GF-D8 (cell line): ENCODE measurements at places on chromosomes 1 and 21.

DNA sequence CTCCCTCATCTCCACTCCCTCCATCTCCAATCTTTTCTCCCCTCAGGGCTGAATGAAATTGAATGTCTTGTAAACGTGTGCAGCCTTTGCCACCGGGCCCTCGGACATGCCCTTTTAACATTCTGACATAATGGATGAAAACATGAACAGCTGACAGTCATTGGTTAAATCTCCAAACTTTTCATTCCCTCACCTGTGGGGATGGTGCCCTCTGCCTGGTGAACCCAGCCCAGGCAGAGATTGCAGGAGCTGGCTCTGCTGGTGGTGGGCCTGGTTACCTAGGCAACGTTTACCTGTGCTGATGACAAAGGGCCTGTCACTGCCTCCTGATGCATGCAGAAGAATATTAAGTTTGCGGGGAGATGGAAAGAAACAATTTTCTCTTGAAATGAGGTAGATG, 21.3 kb downstream of the ST6GALNAC3 start:
- no peak for DNase-seq

GRCh38 chr1:31580513-31580870, 4.2 kb downstream of the TINAGL1 start:
- no peak for DNase-seq

GRCh38 chr1:85692730-85693314, 15.4 kb downstream of the ZNHIT6 start:
- no peak for DNase-seq

GRCh38 chr1:223245411-223245810, 102.4 kb upstream of the TLR5 start:
- no peak for DNase-seq

DNA sequence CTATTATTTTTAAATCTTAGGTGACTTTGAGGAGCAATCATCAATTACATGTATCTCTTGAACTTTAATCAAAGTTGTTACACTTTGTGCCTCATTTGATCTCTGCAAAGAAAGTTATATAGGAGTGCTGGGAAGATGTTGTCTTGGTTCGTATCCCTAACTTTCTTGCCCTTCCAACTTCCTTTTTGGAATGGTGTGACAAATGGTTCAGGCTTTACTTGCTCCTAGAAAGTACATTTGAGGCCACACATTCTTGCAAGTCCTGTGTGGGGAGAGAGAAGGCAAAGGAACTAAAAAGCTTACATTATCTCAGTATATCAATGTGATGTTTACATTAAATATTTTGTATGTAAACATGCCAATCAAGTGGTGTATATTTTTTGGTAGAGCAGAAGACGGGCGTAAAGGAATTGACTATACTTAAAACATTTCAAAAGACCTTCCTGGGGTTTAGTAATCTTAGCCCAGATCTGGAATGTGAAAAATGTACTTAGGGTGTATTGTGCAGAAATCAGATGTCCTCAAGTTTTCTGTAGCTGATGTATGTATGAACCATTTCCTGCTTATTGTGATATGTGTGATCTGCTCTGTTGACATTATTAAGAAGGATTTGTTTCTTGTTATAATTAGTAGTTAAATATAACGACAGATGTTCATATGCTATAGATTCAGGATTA, 59.2 kb downstream of the USP25 start:
- DNase-seq = no peak

DNA sequence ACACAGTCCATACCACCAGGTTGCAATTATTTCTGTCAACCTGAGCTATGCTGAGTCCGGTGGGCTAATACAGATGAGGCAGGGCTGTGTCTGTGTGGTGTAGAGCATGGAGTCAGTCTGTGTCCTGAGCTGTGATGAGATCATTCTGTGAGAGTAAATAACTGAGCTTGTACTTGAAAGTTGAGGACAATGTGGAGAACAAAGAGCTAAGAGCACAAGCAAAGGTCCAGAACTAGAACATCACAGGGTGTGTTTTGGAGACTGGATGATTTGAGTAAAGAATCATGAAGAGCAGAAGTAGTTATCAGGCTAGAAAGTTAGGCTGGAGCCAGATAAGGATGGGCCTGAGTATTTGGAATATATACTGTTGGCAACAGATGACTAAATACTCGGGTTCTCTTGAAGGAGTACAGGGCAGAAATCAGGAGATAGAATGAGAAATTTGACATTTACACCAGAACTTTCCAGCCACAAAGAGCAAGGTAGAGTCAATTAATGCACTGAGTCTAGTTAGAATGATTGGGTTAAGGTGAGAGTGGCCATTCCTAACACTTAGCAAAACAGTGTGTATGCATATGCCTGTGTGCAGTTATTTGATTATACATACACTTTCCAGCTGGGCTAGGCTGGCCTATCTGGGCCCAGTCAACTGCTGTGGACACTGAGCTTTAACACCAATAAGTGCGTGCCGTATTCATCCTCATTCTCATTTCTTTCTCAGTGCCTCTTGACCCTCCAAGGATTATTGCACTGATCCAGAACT, 48.8 kb downstream of the LEPR start:
- no peak for DNase-seq

- no peak for DNase-seq
Observed at GRCh38 chr1:8584316-8584715, 233.1 kb downstream of the RERE start.

DNA sequence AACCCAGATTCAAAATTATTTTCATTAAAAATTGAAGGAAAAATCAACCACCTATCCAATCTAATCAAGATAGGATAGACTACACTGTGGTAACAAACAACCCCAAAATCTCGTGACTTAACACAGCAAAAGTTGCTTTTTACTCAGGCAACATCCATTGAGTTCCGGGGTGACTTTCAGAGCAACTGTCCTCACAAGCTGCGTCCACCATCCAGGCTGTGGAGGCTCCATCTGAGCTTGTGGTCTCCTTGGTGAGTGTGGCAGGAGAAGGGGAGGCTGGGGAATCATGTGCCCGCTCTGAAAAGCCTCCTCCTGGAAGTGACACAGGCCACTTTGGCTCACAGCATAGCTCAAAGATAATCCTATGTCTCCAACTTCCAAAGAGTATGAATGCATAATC, 52.4 kb downstream of the CD2 start:
- no peak for DNase-seq
